ENCODE measurements at places on chromosomes 13 and 19.

GRCh38 chr19:48419158-48419920, 25.9 kb downstream of the GRIN2D start:
- H3K4me1 ChIP-seq, result peaks cover 18% of the 10 kb centered on the region
- H3K4me3 ChIP-seq, result no peak overlapping the region
- DNase-seq, result peak; percentile 70
- H3K36me3 ChIP-seq, result no peaks in the 10 kb centered on the region
- H3K27ac ChIP-seq, result no peak overlapping the region

DNA sequence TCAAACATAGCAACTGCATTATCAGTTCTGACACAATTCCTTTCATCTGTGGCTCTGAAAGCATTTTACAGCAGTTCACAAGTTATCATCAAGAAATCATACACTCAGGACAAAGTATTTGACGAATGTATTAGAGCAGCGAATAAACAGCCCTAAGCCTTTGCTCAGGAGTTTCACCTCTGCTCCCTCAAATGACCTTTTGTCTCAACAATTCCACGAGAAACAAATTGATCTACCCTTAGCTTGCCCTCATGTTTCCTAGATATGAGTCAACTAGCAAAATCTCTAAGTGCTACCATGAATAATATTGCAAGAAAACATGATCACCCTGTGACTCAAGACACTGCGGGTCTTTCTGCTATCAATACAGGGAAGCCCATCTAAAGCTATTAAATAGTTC, 396.1 kb downstream of the EFNB2 start:
- H3K4me1 ChIP-seq, result no peaks in the 10 kb centered on the region
- H3K27ac ChIP-seq, result no peak overlapping the region
- no peaks in the 10 kb centered on the region for H3K36me3 ChIP-seq
- no peak overlapping the region for H3K4me3 ChIP-seq
- no peaks in the 10 kb centered on the region for H3K27me3 ChIP-seq

- H3K27me3 ChIP-seq, result no peaks in the 10 kb centered on the region
- no peak for DNase-seq
- H3K27ac ChIP-seq, result no peak overlapping the region
- no peak overlapping the region for H3K4me3 ChIP-seq
Measured at GRCh38 chr19:52533901-52534300, 6.4 kb downstream of the ZNF808 start.

DNA sequence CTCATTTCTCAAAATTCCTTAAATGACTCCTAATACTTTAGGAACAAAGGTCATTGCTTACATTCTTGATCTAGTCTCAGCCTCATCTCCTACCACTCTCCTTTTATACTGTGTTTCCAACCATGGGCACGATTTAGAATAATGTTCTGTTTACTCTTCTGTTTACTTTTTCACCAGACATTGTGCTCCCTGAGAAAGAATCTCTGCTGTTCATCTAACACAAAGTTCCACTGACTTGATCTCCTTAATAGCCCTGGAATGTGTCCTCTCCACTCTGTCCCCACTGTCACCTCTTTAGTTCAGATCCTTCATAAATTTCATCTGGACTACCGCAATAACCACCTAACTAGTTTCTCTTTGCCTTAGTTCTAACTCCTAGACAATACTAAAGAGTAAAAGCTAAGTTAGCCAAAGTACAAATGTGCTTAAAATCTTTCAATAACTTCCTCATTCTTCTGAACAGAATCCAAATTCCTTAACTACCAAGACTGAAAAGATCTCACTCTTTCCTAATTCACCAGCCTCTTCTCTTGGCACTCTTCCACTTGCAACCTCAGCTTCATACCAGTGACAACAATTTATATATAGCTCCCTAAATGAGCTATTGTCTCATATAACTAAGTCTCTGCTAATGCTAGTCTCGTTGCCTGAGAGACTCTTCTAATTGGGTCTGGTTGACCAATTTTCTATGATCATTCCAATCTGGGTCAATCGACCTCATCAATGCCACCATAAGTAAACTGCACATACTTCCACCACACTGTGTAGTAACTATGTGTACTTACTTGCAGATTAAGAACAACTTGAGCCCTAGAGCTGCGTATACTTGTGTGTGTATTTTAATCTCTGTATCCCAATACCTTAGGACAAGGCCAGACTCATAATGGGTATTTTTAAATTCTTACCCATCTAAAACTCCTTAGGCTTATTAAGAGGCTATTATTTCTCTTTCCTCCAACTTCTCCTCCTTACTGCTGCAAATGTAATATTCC, 179.9 kb downstream of the VWA8 start:
- no peaks in the 10 kb centered on the region for H3K36me3 ChIP-seq
- H3K27me3 ChIP-seq, result no peaks in the 10 kb centered on the region
- H3K4me3 ChIP-seq, result no peak overlapping the region
- no peak for DNase-seq
- H3K27ac ChIP-seq, result no peak overlapping the region
- H3K4me1 ChIP-seq, result no peaks in the 10 kb centered on the region
